Stimulated activated CD4-positive, alpha-beta T cell treated with anti-CD3 and anti-CD28 coated beads, Interleukin-15, amount 100 ng/mL, for 48 hours (primary cell): ENCODE measurements at places on chromosomes 13 and 19.

- no peak for DNase-seq
These were observed 3.1 kb upstream of the BCL3 start for GRCh38 chr19:44745341-44745831.

- DNase-seq: no peak
These were observed 759.4 kb downstream of the DIAPH3 start for GRCh38 chr13:59404331-59404730.

DNA sequence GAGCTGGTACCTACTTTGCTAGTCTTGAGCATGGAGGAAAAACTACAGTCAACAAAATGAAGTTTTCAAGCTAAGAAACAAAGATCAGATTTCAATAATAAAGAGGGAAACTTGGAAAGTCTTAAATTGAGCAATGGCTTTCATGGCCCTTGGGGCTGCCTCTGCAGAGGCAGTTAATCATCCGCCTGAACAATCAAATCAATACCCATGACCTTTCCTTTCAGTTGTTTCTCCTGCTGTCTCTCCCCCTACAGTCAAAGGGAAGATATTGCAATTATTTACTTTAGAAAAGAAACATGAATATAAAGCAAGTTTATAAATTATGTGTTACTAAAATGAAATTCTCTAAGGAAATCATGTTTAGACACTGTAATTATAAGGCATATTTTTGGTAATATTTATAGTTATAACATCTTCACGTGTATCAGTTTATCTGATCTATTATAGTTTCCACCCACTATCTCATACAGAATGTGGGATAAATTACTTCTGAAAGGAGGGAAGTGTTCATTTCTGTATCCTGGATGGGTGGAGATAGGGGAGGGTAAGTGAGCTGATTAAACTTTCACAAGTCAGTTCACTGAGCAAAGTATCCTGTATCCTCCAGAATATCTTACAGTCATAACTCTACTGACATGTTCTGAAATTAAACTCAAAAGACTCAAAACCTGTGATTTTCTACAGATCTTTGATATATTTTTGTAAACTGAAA lies 72.4 kb upstream of the TSC22D1 start:
- DNase-seq: no peak

DNA sequence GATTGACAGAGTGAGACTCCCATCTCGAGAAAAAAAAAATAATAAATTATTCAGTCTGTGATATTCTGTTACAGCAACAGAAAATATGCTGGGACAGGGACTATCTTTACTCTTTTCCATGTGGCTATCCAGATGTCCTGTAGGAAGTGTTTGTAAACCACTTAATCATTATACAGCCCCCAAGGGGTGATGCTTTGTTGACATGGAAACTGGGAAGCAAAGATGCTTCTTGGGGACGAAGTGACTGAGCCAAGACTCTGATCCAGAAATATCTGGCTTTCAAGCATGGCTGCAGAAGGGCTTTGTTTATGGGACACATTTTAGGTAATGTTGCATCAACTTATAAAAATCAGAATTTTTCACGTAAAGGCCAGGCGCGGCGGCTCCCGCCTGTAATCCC lies 5.4 kb downstream of the ZNF8 start:
- DNase-seq: no peak

- DNase-seq: no peak
These were observed 186.4 kb downstream of the SHISA2 start for GRCh38 chr13:25865391-25865790.

DNA sequence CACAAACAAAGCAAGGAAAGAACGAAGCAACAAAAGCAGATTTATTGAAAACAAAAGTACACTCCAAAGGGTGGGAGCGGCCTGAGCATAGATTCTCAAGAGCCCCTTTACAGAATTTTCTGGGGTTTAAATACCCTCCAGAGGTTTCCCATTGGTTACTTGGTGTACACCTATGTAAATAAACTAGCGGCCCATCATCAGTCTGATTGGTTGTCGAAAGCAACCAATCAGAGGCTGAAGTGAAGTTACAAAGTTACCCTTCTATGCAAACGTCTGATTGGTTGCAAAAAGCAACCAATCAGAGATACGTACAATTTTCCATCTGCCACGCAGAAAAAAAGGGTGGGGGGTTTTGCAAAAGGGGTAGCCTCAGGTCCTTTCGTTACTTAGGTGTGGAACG lies 96.3 kb upstream of the UBAC2 start:
- no peak for DNase-seq

- no peak for DNase-seq
These were observed 18.3 kb downstream of the ATP4B start for GRCh38 chr13:113639616-113640262.

DNA sequence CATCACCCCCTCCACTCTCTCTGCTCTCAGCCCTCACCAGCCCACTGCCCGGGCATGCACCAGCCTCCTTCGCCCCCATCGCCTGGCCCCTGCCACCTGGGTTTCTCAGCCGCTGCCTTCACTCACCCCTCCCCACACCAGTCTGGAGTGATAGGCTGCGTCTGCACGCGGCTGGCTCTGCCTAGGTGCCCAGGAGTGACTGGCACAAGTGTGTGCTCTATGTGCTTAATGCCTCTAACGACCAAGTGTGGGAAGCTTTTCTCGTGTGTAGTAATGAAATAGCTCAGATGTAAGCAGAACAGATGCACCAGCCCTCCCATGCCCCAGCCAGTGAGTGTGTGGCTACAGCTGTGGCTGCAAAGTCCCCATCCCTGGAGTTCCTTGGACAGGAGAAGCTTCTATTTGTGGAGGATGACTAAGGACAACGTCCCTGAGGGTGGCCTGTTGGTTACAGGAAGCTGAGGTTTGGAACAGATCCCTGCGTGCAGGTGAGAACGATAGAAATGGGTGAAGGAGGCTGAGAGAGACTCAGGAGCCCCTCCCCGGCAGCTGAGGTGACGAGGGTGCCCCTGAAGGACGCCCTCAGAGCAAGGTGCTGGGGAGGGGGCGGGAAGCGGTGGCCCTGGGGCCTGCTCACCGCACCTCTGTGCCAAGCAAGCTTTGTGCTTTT lies 35.6 kb downstream of the ATP11A start:
- no peak for DNase-seq

GRCh38 chr19:33998739-33999345 lies 173.5 kb upstream of the LSM14A start:
- DNase-seq: no peak

- DNase-seq: no peak
These were observed 112.2 kb downstream of the NDFIP2 start for GRCh38 chr13:79593121-79593520.

- peak; percentile 53 for DNase-seq
These were observed 94.9 kb upstream of the MCF2L start for GRCh38 chr13:112873851-112874750.

DNA sequence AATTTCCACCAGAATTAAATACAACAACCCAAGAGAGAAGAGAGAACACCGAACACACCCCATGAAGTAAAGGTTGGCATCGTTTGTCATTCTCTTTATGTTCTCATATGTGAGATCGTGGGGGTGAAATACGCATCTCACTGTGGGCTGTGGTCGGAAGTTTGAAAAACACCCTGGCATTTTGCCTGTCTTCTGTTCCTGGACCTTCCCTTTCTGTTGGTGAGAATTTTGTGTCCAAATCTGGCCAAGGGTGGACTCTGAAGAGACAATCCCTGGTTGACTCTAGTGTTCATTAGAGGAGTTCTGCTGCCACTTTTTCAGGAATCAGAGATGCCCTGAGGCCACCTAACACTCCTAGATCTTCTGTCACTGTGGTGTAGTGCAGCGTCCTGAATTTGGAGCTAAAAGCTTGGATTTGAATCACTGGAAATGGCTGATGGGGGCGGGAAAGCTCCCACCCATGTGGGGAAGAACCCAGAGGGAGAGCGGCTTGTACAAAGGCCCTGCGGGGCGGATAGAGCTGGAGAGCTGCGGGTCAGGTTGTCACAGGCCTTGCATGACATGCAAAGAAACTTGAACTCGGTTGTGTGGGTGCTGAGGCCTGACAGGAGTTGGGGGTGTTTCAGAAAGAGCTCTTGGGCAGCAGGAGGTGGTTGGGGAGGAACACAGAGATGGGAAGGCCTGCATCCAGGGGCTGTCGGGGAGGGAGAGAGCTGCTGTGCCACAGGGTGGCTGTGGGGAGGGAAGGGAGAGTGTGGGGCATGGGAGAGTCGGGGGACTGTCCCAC lies 11.1 kb upstream of the SPATA13 start:
- DNase-seq: no peak

- no peak for DNase-seq
These were observed 19.3 kb downstream of the BICRA start for GRCh38 chr19:47628078-47628771.

DNA sequence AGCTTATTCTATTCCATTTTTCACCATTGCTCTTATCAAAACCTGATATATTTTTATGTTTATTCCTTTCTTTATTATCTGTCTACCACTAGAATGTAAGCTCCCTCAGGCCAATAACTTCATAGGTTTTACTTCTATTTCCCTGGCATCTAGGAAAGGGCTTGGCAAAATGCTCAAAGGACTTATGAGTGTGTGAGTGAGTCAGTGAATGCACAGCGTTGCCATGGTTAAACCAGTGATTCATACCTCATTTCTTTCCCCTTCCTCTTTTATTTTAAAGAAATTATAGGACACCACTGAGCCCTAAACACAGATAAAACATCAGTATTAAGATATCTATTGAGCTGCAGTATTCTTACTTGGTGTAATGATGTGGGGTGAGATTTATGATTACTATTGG lies 162.1 kb downstream of the GPC6 start:
- DNase-seq: no peak

- DNase-seq: no peak
These were observed 12.9 kb downstream of the NHLRC3 start for GRCh38 chr13:39051157-39051556.

- DNase-seq: no peak
These were observed 1.2 kb upstream of the HIF3A start for GRCh38 chr19:46295401-46296201.

DNA sequence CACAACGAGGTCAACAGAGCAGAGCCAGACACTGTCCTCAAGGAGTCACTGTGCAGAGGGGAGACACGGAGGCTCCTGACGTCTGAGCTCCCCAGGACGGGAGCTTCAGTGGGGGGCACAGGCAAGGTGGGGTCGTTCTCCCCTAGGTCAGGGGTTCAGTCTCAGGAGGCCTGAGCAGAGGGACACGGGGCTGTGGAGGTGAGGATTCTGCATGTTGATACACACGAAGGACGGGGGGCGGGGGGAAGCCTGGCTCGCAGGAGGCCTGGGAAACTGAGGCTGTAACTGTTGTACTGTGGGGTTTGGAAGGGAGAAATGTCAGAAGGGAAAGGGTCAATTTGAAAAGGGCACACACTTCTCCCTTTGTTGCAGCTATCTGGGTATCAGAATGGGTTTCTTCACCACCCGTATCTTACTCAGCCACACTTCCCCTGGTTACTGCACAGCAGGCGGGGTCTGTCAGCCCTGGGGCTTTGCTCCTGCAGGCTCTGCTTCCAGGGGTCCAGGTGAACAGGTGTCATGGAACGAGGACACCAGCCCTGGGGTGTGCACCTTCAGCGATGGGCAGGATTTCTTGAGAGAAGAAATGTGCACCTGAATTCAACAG lies 748 bp upstream of the SIGLEC8 start:
- no peak for DNase-seq

GRCh38 chr19:5321851-5322681 lies 18.5 kb downstream of the PTPRS start:
- DNase-seq: no peak

- DNase-seq: no peak
These were observed 23.3 kb upstream of the SPART start for GRCh38 chr13:36369268-36370107.

GRCh38 chr19:46461537-46461936 lies 9.8 kb downstream of the PNMA8A start:
- DNase-seq: no peak

GRCh38 chr13:34640179-34640992 lies 301.7 kb upstream of the NBEA start:
- no peak for DNase-seq

DNA sequence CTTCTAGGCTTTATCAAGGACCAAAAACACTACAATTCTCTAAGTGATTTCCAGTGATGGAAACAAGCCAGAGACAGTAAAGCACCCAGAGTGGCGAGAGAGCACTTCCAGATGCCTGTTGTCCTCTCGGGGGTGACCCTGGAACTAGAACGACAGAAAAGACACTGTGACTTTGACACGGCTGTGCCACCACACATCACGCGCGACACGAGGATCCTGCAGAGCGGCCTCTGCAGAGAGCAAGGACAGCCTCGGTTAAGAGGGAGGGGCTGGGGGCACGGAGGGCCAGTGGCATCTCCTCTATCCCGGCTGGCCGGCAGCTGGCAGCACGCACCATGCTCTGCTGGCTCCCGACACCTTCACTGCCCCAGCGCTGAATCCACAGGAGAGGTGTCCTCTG lies 42.3 kb downstream of the SUGP2 start:
- no peak for DNase-seq
